ENCODE measurements at places on chromosomes 11 and 22.

GRCh38 chr11:131591051-131591461, 220.6 kb downstream of the NTM start:
- no peak for DNase-seq

GRCh38 chr11:130211144-130211543, 51.6 kb downstream of the ST14 start:
- DNase-seq, result no peak

- no peak for DNase-seq
Measured at GRCh38 chr11:33897761-33898375, 6.0 kb upstream of the LMO2 start.

DNA sequence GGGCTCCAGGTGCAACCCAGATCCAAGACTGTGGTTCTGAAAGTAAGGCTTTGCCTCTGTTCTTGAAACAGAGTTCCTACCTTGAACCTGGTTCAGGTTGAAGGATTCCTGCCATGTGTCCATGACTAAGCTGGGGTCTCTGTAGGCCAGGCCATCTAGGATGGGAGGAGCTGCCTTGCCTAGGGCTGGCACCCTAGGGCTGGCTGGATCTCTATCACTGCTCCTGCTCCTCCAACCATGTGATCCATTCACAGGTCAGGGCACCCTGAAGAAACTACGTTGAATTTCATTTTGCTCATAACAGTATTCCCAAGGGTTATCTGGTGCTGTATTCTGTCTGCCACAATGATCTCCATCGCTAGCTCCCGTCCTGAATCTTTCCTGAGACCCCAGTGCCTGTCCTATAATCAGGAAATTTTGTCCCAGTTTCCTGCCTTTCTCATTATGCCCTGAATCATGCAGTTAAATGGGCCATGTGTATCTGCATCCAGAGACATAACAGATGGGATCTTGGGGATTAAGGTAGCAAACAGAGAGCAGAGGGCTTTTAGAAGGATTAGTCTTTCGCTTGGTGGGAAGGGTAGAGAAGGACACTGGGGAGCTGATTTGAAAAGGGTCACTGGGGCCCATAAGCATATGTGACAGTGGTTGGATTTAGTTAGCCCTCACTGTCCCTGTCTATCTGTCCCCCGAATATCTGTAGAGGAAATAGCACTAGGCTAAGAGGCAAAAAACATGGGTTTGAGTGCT, 98.2 kb upstream of the MTMR2 start:
- DNase-seq, result no peak

DNA sequence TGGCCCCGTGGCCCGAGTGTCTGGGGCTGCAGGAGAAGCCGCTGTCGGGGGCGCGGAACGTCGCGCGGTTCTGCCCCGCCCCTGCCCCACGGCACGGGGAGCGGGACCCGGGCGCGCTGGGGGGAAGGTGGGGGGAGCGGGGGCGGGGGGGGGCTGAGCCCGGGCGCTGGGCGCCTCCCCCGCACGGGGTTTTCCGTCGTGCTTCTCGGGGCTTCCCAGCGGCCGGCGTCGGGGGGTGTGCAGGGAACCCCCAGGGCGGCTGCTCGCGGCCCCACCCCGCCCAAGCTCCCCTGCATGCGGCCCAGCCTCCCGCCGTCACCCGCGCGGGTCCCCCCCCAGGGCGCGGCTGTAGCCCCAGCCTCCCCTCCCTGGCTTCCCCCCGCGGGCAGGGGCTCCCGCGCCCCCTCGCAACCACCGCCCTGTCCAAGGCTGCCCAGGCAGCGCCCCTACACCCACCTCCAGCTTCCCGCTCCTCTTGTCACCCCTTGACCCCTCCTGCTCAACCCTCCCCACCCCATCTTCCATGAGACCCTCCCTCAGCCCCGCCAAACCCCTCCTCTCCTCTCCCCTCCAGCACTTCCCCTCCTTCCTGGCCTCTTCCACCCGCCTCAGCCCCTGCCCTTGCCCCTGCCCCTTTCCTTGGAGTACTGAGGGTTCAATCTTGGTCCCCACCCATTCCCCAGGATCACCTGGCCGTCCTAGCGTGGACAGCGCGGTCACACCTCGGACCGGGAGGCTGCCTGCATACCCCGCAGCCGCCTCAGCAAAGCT, 1.7 kb downstream of the IL17REL start:
- no peak for DNase-seq

- no peak for DNase-seq
Measured at GRCh38 chr11:86155200-86155844, 86.4 kb upstream of the PICALM start.

DNA sequence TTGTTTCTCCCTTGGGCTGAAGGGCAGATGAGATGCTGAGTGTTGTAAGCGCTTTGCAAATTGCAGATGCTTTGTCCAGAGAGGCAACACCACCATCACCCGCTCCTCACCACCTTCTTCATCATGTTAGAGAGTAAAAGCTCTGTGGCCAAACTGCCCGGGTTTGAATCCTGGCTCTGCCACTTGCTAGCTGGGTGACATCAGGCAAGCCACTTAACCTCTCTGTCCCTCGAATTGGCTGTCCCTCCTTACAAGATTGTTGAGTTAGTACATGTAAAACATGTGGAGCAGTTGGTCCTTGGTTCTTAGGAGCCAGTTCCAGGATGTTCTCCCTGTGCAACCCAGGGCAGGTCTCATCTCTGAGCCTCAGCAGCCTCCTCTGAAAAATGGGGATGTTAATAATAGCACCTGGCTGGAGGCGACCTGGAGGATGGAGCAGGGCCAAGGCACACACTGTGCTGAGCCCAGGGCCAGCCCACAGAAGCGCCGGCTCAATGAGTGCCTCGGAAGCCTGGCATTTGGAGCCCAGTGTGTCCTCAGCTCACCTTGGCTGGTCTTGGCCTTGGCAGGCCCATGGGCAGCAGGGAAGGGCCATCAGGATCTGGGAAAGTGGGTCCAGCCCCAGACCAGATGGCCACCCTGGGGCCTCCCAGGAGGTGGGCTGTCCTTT, 10.5 kb downstream of the C11orf86 start:
- DNase-seq, result no peak

- DNase-seq, result no peak
Measured at GRCh38 chr22:37469416-37470086, 16.6 kb downstream of the MFNG start.

- peak; percentile 74 for DNase-seq
Measured at GRCh38 chr11:130849215-130849568, 67.1 kb downstream of the SNX19 start.

DNA sequence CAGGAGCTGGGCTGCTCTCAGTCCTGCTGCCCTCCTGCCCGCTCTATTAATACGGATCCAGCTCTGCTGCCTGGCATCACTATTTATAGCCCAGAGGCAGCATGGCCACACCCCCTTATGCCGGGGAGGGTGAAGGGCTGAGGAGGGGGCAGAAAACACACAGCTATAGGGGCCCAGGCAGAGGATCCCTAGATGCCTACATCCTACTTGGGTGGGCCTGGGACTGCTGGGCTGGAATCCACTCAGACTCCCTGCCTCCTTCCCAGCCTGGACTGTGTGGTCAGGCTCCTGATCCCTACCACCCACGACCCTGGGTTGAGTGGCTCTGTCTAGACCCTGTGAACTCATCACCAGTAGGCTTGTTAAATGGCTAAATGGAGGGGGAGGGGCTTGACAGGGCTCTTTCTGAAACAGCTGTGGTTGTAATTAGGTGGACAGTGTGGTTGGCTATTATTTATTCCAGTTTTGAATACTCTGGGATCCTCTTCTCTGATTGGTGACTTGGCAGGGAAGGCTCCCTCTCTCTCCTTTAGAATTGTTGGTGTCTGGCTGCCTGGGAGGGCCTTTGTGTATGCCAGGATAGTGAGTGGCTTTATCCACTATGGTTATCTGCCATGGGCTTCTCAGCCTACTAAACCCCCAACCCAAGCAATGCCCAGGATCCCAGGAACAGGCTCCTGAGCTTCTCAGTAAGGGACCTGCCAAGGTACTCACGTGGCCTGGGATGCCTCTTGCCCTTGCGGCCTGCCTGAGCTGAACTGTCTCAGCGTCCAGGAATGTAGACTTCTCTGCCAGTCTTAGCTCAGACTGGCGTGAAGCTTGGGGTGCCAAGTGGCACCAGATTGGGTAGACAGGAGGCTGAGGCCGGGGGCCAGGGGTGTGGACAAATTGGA, 15.2 kb downstream of the PHLDB1 start:
- no peak for DNase-seq

- no peak for DNase-seq
Measured at GRCh38 chr22:24185001-24185500, 3.8 kb downstream of the SUSD2 start.

DNA sequence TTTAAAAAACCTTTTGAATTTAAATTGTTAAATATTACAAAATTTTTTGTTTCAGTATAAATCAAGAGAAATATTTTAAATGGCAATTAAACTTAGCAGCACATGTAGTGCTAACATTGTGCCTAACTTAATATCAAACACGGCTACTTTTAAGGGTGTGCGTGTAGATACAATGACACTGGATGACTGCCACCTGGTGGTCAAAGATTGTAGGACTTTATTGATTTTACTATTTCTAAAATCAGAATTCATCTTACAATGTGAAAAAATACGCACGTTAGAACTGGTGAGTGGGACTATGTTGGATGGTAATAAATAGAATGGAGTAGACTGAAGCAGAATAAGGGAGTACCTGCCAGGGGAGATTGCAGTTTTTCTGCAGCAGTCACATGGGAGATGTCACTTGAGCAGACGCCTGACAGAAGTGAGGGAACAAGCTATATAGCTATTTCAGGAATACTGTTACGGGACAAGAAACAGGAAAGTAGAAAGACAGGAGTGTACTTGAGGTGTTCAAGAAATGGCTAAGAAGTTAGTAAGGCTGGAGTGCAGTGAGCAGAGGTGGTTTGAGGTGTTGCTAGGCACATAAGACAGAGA, 52.9 kb downstream of the UVRAG start:
- DNase-seq, result peak; percentile 17

DNA sequence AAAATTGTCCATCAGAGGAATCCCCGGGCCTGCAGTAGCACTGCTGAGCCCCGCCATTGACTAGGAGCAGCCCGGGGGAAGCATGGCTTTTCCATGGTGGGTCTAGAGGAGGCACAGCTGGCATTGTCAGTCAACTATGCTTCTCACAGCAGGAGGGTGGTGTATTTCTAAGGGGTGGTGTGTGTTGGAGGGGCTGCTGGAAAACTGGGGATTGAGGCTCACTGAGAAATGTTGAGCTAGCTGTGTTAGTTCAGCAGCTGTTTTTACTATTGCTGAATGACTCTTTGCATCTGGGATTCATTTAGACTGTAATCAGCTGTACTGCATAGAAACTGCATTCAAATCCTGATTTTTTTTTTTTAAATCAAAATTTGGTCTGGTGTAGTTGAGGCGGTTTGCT, 5.6 kb downstream of the DDX10 start:
- no peak for DNase-seq

DNA sequence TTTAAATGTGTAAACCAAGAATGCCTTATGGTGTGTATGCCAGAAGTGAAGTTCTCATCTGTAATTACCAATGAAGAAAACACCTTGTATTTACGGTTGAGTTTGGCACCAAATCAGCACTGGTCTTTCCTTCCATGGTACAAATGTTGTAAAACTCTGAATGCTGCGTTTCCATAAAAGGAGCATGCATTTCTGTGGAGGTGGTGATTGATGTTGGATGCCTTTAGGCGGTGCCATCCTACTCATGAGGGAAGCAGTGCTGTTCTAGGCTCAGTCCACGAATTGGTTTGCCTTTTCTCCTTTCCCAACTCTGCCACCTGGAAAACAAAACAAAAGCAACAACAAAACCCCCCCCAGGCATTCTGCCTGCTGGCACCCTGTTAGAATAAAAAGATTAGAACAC, 124.4 kb downstream of the TEAD1 start:
- DNase-seq, result no peak

- no peak for DNase-seq
Measured at GRCh38 chr11:36238881-36239280, 50.3 kb downstream of the COMMD9 start.

- no peak for DNase-seq
Measured at GRCh38 chr11:33390944-33391892, 134.0 kb downstream of the HIPK3 start.

GRCh38 chr11:81995889-81996288, 737.8 kb downstream of the FAM181B start:
- no peak for DNase-seq

DNA sequence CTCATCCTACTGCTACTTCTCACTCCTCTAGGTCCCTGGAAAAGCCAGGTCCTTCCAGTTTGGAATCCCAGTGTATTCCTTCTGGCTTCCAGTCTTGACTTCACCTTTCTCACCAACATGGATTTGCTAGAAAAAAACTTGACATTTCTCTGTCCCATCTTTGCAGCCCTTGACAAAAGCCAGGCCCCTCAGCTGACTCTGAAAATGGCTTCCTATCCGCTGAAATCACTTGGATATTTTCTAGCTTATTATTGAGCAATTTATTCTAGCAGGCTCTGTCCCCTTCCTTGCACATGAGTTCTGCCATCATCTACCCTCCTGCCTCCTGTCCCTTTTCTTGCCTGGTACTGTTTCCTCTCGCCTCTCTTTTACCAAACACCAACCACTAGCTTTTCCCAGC, 427.2 kb downstream of the BUD13 start:
- no peak for DNase-seq

GRCh38 chr11:84722583-84723108, 904.5 kb downstream of the DLG2 start:
- DNase-seq, result no peak

- DNase-seq, result no peak
Measured at GRCh38 chr22:21449531-21450319, 17.5 kb upstream of the TMEM191C start.

GRCh38 chr11:69000831-69001242, 12.2 kb downstream of the MRGPRF start:
- peak; percentile 69 for DNase-seq

- no peak for DNase-seq
Measured at GRCh38 chr11:17277024-17277584, 565 bp downstream of the NUCB2 start.

DNA sequence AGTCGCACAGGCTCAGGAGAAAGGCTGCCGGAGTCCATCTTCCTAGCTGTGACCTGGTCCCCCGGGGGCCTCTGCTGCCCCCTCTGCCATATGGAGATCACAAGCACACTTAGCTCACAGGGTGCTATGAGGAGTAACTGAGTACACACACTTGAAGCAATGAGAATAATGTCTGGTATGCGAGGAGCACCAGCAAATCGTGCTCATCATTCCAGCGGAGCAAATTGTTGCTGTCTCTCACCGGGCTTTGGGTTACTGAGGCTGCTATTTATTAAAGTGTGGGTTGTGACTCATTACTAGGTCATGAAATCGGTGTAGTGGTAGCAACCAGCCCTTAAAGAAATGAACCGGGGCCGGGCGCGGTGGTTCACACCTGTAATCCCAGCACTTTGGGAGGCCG, 48.1 kb upstream of the EIF3D start:
- peak; percentile 88 for DNase-seq

DNA sequence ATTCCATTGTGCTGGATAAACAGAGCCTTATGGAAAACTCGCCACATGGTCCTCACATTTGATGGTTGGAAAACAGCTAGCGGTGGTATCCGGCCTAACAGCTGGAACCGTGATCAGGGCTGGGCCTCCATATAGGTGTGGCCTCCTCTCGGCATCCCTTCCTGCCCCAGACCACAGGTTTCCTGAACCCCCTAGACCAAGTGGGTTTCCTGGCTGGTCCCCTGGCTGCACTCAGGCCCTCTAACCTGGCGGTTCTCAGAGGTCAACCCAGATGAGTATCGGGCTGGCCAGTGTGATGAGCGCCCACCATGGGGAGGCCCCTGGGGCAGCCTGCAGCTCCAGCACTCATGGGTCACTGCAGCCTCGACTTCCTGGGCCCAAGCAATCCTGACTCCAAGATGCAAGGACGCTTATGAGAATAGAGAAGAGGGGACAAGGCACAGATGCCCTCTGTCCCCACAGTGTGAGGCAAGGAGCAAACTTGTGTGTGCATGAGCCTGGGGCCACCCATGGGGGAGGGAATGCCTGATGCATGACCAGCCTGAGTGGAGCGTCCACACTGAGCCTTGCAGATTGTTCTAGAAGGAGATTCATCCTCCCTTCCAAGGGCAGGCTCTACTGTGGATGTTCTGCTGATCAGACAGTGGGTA, 53.4 kb upstream of the WNT7B start:
- no peak for DNase-seq

Data from GM04504 (cell line).